B cell (primary cell): ENCODE measurements at places on chromosomes 12 and 14.
A peak's percentile ranks its signal among the peaks of the same experiment; 100 is the strongest.

- no peak for DNase-seq
These were observed 270.5 kb upstream of the PWP1 start for GRCh38 chr12:107415071-107415470.

DNA sequence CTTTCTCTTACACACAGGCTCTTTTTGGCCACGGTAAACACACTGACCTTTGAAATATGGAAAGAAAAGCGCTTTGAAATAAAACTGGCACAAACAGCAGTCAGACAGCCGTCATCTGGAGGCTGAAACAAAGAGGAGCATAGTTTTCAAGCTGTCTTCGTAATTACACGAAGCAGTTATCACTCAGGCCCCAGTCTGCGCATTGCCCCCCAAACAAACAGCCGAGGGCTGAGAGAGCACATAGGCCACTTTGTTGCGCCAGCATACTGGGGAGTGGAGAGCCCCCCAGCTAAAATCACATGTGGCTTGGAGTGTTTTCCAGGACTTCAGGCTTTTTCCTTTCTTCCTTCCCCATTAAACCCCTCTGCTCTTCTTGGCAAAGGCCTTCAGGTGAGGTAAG, 142.9 kb upstream of the BTG1 start:
- no peak for DNase-seq

- no peak for DNase-seq
These were observed 27.1 kb downstream of the SLC38A4 start for GRCh38 chr12:46798648-46799047.

GRCh38 chr12:14367040-14367661, 1.7 kb downstream of the ATF7IP start:
- DNase-seq = peak; percentile 81

- no peak for DNase-seq
These were observed at the start of gene KLHL33 for GRCh38 chr14:20435582-20436362. Gene KLHL33, minus strand, starts transcription at chr14:20436166. Its CDS starts 355 bp downstream, at chr14:20435811.

DNA sequence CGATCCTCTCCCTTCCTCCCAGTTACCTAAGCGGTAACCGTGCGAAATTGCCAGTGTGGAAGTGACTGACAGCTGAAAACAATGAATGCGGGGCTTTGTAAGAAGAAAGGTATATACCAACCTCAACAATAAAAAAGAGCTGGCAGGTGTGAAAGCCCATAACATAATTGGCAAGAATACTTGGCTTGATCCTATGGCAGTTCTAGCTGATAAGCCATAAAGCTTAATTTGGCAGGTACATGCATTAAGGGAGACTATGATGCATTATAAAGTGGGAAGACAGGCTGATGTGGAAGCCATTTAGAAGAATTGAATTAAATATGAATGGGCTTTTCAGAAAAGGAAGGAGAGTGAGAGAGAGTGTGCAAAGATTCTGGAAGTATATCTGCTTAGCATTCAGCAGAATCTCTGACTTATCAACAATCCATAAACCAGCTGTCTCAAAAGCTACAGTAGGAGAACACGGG, 71.3 kb downstream of the CRACR2A start:
- no peak for DNase-seq

- no peak for DNase-seq
These were observed 16.3 kb downstream of the ATP5MC2 start for GRCh38 chr12:53659571-53659981.

DNA sequence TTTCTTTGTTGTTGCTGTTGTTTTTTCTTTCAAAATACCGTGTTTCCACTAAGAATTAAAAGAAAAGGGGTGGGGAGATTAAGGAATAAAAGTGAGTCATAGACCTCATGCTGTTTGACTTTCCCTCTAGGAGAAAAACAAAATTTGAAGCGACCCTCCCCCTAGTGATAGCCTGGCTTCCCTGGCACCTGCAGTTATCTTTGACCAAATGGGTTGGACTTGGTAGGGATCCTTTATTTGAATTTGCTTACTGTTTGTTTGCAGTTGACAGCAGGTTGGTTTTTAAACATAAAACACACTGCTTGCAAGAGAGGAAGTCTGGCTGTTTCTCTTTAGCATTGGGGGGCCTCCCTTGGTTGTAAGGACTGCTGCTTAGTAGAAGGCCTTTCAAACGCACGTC, 14.0 kb downstream of the OTX2 start:
- no peak for DNase-seq

- DNase-seq = no peak
These were observed 52.6 kb downstream of the RBMS2 start for GRCh38 chr12:56574210-56574609.

DNA sequence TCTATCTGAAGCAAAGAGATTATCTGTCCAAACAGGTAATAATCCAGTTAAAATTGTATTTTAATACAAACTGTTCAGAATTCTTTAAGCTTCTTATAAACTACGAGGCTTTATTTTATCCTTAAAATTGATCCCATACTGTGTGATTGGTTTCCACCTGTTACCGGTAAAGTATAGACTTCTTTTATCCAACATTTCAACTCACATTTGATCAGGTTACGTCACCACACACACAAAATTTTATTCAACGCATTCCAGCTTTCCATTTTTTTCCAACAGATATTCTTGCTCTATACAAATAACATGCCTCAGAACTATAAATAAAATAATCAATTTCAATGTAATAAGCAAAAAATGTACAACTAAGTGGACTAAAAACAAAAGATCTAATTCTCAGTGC, 4.5 kb downstream of the NOVA1 start:
- no peak for DNase-seq

DNA sequence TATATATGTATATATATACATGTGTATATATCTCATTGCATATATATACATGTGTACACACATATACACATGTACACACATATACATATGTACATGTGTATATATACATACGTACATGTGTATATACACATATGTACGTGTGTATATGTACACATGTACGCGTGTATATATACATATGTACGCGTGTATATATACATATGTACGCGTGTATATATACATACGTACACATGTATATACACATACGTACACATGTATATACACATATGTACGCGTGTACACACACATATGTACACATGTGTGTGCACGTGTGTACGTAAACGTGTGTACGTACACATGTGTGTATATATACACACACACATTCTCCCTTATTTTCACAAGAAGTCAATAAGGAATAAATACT, 141.6 kb upstream of the TMCC3 start:
- no peak for DNase-seq

- no peak for DNase-seq
These were observed 75.3 kb upstream of the C14orf180 start for GRCh38 chr14:104504172-104504735.

GRCh38 chr12:101591781-101592180, 3.0 kb upstream of the MYBPC1 start:
- no peak for DNase-seq

- no peak for DNase-seq
These were observed 6.0 kb downstream of the DLK1 start for GRCh38 chr14:100732766-100733100.

- no peak for DNase-seq
These were observed 6.9 kb downstream of the CFAP251 start for GRCh38 chr12:121925358-121925695.

GRCh38 chr14:98682033-98682432, 590.0 kb downstream of the BCL11B start:
- DNase-seq = no peak

DNA sequence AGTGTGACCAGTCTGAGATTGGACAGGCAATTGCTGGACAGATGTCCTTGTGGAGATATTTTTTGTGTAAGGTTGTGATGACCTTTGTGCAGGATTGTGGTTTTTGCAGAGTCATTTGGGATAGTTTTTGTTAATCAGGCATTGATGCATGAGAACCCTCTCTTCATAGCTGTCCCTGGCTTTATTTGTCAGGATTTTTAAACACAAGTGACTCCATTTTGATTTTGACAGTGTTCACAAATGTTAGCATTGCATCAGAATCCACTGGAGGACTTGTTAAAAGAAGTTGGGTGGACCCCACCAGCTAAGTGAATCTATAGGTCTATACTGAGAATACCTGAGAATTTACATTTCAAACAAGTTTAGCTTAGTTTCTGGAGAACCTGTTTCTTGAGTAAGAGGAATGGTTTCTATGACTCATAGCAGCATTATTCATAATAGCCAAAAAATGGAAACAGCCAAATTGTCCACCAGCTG, 11.8 kb downstream of the FNTB start:
- DNase-seq = no peak

- DNase-seq = no peak
These were observed 715 bp downstream of the KLRC4 start for GRCh38 chr12:10408842-10409241.

DNA sequence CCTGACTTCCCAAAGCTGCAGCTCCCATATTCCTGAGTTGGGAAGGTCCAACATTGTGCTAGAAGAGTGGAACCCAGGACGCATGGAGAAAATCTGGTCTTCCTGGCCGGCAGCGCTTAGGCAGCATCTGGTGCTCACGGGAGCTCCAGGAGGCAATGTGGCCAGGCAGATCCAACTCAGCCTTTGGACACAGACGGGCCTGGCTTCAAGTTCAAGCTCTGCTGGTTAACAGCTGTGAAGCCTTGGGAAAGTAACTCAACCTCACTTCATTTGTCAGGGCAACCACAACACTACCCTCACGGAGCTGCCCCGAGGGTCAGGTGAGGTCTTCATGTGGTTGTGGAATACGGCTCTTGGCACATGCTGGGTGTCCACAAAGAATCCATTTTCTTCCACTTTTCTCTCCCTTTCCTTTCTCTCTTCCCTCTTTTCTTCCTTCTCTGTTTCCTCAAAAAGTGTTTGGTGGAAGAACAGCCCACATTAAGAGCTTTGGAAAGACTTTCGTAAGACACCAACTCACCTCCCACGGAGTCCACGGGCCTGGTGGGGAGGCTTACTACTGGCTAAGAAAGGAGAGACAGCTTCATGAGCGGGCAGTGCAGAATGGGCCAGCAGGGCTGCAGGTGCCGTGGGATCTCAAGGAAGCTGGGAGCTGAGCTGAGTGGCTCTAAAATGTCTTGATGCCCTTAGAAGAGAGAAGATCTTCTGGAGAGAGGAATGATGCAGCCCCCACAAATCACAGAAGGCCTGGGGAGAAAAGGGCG, 2.4 kb upstream of the FAM181A start:
- DNase-seq = no peak

DNA sequence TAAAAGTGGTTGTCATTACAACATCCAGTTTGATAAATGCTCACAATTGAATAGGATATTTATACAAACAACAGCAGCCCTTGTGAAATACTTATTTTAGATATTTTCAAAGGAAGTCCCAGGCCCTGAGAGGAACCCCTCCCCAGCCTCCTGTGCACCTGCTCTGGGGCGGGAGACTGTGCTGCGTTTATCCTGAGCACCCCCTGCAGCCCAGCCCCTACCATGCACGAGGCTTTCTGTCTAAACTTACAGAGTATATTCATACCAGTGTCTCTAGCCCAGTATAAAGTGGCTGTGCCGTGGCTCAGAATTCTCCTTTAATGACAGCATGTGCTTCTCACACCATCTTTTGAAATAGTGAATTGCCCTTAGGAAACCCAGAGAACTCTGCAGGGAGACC, 1084.3 kb downstream of the TMEM121 start:
- DNase-seq = no peak

- DNase-seq = no peak
These were observed 106.8 kb downstream of the CALM1 start for GRCh38 chr14:90503582-90503981.

DNA sequence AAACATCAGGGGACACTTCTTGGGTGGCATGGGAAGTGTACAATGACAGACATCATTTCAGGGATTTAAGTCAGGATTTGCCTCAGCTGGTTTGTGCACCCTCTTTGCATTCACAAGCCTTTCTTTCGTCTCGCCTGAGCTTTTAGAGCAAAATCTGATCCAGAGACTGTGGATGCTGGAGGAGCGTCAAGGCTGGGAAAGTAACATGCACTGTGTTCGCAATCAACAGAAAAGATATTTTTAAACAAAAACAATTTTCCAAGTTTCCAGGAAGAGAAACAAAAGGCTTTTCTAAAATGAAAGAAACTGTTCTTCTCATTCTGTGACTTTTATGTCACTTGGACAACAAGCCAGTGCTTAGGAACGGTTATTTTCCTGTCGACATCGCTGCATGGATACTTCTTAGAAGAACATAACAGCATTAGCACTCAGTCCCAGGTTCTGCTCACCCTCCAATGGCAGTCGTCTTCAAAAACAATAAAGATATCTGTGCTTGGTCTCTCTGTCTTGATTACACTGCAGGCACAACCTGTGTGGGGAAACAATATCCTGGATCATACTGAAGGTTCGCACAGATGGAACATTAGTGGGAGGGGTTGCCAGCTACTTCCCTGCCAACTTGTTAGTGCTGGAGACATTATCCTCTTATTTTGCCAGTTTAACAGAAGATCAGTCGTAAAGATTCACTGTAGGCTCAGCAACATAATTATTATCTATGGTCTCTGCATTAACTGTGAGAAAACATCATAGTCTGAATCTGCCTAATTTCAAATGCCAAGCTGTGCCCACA, 403.3 kb upstream of the ATP2B1 start:
- no peak for DNase-seq

DNA sequence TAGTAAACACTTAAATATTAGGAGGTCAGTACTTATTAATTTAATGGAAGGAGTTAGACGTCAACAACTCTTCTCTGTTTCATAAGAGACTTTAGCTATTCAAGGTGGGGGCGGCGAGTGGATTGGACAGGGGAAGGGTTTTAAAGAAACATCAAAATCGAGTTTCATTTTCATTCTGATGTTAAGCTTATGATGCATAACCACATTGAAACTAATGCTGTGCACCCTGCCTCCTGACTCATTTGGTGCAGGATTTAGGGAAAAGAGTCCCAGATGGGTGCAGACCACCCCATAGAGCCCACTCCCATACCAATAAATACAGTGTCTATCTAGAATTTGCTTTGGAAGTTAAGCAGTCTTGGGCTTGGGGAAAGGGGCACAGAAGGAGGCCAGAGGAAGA, 7.4 kb downstream of the ZBTB39 start:
- peak; percentile 55 for DNase-seq

DNA sequence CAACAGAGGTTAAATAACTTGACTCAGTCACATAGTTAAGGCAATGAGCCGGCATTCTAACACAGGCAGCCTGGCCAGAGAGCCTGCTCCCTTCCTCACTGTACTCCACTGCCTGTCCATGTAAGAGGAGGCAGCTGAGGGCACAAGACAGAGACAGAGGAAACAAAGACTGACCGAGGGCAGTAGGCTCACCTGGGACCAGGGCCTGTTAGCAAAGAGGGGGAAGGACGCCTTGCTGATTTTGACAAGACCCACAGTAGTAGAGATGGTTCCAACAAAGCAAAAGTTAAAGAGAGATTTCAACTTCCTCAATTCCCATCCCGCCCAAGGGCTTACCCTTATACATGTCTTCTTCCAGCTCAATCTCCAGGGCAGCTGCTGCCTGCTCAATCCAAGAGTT, 26.5 kb downstream of the OTUB2 start:
- DNase-seq = no peak

- peak; percentile 34 for DNase-seq
These were observed 1276.3 kb downstream of the TMEM121 start for GRCh38 chr14:106802413-106803364.

- DNase-seq = peak; percentile 92
These were observed 111.9 kb downstream of the FOXN3 start for GRCh38 chr14:89304972-89305703.

- no peak for DNase-seq
These were observed 37.6 kb upstream of the GRIP1 start for GRCh38 chr12:66716522-66716921.
